ENCODE measurements at places on chromosomes 5 and 9. TPM values are rescaled to one million over a fixed set of nuclear protein-coding genes. Genes with fewer than 3 reads are reported as not detected.
A peak's percentile ranks its signal among the peaks of the same experiment; 100 is the strongest.

- no peak for DNase-seq
Observed at GRCh38 chr5:160291467-160291866, 20.9 kb downstream of the CCNJL start.

DNA sequence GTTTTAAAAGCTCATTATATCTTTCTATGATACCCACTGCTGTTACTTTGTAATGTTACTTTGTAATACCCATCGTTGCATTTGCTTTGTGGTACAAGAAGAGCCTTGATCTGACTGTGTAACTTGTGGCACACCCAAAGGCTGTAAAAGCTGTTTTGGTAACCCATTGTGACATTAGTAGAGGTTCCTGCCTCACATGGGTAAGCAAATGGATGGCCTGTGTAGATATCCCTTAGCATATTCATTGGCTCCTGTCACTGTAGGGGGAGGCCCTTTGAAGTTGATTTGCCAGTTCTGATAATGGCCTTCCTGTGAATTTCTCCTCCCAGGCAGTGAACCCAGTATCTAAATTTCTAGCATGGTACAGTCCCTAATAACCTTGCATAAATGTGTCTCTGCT, 15.7 kb downstream of the CDK20 start:
- no peak for DNase-seq

IFNA13 gene
- not detected for polyA plus RNA-seq

- DNase-seq = no peak
Observed at GRCh38 chr9:27356446-27356845, 59.5 kb upstream of the EQTN start.

- no peak for DNase-seq
Observed at GRCh38 chr5:129459450-129459776, 685 bp upstream of the ADAMTS19 start.

GRCh38 chr9:27088981-27089380, 20.0 kb upstream of the TEK start:
- no peak for DNase-seq

SAPCD2 gene
- polyA plus RNA-seq = 65.8 TPM

DNA sequence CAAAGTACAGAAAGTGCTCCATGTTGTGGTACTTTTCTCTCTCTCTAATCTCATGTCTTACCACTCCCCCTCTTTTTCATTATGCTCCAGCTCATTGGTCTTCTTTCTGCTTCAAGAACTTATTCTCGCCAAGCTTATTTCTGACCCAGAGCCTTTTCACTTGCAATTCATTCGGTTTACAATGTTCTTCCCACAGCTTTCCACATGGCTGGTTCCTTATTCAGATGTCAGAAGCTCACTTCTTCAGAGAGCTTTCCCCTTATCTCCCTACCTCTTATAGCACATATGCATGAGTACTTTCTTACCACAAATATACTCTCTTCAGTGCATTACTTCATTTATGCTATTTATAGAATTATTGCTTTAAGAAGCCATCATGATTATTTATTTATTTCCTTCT, 338.8 kb upstream of the ATP10B start:
- no peak for DNase-seq

GRCh38 chr5:170791325-170791954, 7.9 kb downstream of the GABRP start:
- peak; percentile 79 for DNase-seq

GRCh38 chr5:34690301-34690700, 34.2 kb downstream of the RAI14 start:
- DNase-seq = no peak

- DNase-seq = no peak
Observed at GRCh38 chr5:126168785-126169184, 254.4 kb upstream of the GRAMD2B start.

GRCh38 chr5:31626604-31627234, 12.2 kb upstream of the PDZD2 start:
- DNase-seq = no peak

DNA sequence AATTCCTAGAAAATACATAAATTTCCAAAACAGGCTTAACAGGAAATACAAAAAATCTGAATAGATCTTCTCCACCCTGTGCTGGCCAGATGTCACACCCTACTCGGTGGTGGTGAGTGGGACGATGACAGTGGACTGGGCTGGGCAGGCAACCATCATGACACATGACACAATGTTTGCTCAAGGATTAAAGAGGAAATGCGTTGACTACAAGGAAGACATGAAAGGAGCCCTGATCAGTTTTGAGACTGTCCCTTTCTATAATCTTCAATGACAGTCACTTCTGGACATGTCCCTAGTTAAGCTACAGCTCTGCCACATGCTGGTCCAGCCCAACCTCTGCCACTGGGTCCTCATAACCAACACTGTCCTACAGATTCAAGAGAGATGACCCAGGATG, 99.8 kb downstream of the ZDHHC21 start:
- no peak for DNase-seq

DNA sequence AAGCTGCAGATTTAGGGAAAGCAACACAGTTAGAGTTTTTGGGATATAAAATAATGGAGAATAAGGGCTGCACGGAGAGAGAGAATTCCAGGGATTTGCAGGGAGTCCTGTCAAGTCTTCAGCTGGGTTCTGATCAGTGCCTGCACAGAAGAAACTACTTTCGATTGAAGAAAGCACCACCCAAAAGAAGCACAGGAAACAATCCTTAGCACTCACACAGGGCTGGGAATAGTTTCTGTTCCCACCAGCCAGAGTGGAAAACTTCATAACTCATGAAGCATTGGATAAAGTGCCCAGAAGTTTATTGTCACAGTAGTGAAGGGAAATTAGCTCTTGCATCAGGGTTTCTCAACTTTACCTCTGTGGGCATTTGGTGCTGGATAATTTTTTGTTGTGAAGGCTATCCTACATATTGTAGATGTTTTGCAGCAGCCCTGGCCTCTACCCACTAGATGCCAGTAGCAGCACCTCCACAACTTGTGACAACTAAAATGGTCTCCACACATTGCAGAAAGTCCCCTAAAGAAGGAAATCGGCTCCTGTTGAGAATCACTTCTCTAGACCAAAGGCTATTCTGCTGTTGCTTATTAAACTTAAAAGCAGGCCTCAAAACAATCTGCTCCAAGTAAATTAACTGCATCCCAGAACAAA, 71.0 kb upstream of the FAM120A start:
- DNase-seq = no peak

DNA sequence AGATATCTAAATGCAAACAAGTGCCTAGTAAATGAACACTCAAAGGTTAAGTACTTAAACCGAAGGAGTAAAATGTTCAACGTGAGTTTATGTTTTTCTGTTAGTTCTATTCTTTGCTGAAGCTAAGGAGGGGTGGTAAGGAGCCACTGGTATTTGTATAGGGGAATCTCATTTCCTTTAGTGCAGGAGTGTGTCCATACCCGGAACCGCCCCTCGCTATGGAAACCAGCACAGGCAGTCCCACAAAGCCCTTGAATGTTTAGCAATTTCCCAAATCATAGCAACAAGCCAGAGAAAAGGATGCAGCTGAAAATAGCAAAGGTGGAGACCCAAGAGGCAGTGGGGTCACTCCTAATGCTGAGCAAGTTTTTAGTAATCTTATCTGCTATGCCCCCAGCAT, 78.8 kb upstream of the STK32A start:
- DNase-seq = no peak

PCDHA7 gene
- polyA plus RNA-seq = 0.25 TPM

Measured in brain (organoid and tissue), 16 donors.